Posterior cingulate gyrus (tissue), 11 donors: ENCODE measurements at places on chromosomes 3 and 15.

GRCh38 chr15:78192826-78193594, 41.4 kb downstream of the ACSBG1 start:
- DNase-seq, result no peak

DNA sequence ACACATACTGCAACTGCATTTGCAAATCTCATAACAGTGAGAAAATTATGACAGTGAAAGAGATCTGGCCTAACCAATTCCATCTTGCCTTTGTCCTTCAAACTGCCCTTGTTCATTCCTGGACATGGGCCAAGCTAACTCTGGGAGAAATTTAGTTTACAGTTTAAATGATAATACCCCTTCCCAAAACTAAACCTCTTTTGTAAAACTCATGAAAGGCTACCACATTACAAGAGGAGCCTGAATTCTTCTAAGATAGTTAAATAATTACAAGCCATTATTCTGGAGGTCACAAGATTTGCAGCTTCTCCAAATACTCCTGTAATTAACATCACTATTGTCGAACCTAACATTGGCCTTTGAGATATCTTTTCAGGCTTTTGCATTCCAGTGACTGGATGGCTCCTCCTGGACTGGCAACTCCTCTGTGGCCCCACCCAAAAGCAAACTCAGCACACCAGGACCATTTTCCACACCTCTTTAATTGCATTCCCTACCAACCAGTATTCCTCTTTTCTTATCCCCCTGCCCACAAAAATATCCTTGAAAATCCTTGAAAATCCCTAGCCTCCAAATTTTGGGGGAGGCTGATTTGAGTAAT, 8.8 kb upstream of the FAM240A start:
- no peak for DNase-seq

GRCh38 chr3:66383023-66383422, 117.8 kb downstream of the LRIG1 start:
- no peak for DNase-seq

DNA sequence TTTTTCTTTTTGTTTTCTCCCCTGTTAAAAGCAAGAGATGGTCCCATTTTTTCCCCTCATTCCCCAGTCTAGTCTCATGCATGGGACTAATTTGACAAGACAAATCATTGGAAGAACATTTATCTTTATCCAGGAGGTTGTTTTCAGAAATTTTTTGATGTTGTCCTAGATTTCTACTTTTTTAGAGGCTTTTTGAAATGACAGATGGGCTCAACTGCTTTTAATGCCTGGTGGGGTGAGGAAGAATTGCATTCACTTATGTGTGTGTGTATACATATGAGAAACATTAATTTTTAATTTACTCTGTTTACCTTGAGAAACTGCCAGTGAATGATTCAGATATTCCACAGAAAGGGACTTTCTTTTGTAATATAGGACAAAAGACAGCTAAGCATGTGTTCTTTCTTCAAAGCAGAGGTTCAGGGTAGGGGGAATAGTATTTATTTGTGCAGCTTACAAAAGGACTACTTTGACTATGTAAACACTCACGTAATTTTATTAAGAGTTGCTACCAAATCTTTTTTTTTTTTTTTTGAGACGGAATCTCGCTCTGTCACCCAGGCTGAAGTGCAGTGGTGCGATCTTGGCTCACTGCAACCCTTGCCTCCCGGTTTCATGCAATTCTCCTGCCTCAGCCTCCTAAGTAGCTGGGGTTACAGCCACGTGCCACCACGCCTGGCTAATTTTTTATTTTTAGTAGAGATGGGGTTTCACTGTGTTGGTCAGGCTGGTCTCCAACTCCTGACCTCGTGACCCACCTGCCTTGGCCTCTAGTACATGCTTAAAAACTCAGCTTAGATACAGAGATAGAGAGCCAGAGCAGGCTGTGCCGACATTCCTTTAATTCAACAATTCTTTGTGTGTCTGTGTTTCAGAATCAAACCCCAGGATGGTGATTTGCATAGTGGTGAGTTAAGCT, 130.1 kb upstream of the RARB start:
- DNase-seq, result no peak

GRCh38 chr3:133644768-133645167, 17.0 kb downstream of the TOPBP1 start:
- no peak for DNase-seq

DNA sequence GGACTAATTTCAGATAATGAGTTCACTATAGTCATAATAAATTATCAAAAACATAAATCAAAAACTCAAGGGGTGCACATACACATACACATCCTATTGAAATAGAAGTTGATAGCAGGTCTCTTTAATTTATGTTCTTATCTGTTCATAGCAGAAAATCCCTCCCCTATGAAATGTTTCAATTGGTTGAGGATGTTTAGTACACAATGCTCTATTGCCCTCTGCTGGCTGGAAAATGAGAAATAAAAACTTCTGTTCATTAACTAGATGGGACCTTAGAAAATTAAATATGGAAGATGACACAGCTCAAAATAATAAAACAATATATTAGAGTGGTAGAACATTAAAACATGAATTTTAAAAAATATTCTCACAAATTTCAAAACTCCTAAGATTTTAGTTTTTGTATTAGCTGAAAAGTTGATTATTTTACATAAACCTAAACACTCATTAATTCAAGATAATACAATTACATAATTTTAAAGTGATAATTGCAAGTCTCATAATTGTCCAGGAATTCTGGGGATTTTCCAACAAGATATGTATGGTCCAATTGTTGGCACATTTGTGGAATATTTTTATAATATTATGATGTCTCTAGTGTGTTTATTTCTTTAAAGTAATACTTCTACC, 735.0 kb downstream of the ROBO1 start:
- DNase-seq, result no peak

DNA sequence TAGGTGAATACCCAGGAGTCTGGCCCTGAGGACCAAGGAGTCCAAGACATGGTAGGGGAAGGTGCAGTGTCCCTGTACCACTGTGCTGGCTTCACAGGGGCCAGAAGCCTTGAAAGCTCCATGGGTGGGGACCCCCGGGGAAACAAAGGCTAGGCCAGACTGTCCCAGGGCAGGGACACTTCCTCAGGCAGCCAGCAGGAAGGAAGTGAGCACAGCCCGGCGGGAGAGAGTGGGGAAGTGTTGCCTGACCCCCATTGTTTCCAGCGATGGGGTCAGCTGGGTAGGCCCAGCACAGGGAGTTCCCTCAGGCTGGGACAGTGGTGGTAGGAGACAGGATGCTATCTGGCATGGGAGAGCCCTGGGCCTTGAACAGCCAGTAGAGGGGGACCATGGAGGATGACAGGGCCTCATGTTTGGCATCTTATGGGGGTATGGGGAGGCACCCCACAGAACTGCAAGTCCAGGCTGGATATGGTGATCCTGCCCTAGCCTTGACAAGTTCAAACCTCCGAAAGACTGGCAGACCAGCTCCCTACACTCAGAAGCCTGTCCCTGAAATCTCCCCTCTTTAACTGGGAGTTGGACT, 1.2 kb upstream of the HYAL2 start:
- no peak for DNase-seq
